NK-92 treated with Interleukin-12 subunit alpha and Interleukin-12 subunit beta, amount 100 ng/mL, for 24 hours (cell line): ENCODE measurements at places on chromosomes 6 and 20.

- DNase-seq: no peak
These were observed 101.6 kb upstream of the SNX9 start for GRCh38 chr6:157721426-157721825.

GRCh38 chr6:167985911-167986595, 11.4 kb upstream of the KIF25 start:
- DNase-seq: no peak

GRCh38 chr20:38551056-38551626, 29.9 kb upstream of the ADIG start:
- DNase-seq: no peak

DNA sequence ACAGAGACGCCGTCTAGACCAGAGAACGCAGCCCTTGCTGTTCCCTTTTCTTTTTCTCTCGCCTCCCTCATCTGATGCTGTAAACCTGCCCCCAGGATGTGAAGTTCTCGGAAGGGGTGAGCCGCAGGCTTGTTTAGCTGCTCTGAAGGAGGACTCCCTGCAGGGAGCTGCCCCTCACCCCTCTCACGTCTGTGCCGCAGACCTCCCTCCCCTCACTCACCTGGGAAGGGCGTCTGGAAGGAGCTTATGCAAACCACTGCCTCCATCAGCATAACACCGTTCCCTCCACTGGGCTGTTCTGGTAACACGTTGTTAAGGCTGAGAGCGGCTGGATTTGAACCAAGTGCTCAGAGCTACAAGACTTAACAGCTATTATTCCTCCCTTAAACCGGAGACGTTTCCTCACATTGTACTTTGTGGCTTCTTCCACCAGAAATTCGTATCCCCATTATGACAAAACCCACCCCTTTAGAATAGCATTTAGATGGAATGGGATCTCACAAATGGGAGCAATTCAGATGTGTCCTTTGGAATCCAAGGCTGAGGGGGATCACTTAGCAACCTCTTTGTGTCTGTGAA, 99.8 kb downstream of the SMOC2 start:
- DNase-seq: no peak

DNA sequence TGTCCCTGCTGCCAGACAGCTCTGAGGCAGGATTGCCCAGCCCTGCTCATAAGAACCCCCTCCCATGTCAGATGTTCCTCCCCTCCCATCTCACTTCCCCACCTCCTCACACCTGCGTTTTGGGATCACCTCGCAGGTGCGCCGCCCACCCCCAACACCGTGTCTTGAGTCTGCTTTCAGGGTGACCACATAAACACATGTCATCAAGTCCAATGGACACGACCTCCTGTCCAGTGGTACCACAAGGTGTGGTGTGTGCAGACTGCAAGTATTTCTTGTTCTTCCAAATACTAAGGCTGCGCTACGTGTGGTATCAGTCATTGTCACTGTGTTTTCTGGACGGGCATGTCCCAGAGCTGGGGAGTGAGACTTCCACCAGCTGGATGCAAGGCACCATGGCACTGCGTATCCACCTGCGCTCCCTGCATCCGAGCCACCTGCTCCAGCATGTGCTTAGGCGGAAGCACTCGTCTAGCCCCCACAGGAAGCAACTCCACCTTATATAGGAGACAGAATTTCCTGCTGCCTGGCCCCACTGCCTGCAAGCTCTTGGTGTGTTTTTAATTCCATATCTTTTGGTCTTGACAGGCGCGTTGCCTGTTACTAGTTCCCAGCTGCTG, 119.7 kb upstream of the NXT1 start:
- DNase-seq: no peak

DNA sequence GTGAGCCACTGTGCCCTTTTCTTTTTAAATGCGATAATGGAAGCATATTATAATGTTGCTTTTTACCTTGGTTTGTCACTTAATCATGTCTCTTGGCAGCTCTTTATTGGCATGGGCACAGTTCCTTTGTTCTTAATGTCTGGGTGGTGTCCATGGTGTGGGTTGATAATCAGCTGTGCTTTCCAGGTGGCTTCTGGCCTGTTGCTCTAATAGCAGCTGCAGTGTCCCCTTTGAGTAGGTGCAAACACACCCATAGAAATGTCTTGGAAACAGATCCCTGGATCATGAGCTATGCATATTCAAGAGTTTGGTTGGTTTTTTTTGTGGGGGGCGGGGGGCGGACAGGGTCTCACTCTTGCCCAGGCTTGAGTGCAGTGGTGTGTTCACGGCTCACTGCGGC, 29.9 kb downstream of the EFCAB8 start:
- no peak for DNase-seq
